Fibroblast of upper back skin (primary cell): ENCODE measurements at places on chromosomes 1 and 21.

- no peak for DNase-seq
Observed at GRCh38 chr1:152582647-152583046, 2.3 kb upstream of the LCE3D start.

DNA sequence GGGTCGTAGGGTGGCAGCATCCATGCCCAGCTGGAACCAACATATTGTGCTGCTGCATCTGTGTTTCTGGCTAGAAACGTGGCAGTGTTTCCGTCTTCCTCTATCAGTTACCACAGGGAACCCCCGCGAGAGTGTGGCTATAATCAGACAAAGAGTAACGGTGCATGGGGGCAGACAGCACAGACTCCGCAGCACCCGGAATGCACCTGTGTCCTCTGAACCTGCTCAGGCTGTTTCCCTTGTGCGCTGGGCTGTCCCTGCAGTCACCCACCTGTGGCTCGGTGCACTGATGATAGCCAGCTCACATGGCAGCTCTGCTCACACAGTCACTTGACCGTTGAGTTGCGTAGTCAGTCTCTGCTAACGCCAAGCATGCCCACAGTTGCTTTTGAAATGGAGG lies 11.4 kb upstream of the PCBP3 start:
- DNase-seq: no peak

DNA sequence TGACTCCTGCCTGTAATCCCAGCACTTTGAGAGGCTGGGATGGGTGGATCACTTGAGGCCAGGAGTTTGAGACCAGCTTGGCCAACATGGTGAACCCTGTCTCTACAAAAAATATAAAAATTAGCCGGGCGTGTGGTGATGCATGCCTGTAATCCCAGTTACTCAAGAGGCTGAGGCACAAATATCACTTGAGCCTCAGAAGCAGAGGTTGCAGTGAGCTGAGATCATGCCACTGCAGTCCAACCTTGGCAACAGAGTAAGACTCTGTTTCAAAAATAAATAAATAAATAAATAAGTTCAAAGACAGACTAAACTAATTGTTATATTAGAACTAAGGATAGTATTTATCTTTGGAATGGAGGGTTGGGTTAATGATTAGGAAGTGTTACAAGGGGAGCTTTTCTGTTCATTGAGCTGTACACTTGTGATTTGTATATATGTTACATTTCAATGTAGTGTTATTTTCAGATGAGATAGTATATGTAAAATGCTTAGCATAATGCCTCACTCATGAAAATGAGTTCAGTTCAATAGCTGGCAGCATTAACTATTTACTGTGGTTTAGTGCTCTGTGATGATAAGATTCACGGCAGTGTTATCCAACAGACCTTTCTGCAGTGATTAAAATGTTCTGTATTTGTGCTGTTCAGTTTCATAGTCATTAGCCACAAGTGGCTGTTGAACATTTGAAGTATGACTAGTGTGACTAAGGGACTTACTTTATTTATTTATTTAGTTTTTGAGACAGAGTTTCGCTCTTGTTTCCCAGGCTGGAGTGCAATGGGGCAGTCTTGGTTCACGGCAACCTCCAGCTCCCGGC lies 47.7 kb downstream of the OSBPL9 start:
- DNase-seq: peak; percentile 69

DNA sequence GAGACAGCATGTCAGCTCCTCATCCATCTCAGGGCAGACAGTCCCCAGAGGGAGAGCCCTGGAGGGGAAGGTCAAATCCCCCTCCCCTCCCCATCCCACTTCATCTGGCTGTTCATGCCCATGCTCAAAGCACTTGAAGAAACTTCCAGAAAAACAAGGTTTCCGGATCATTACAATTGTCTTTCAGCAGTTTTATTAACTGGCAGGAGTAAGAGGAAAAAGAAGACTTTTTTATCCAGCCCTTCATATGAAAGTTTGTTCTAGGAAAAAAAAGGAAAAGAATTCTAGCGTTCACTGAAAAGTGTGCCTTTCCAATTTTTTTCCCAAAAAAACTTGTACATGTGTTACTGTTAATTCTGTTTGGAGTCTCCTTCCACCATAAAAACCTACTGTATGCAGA lies 145.7 kb upstream of the TIAM1 start:
- DNase-seq: no peak

DNA sequence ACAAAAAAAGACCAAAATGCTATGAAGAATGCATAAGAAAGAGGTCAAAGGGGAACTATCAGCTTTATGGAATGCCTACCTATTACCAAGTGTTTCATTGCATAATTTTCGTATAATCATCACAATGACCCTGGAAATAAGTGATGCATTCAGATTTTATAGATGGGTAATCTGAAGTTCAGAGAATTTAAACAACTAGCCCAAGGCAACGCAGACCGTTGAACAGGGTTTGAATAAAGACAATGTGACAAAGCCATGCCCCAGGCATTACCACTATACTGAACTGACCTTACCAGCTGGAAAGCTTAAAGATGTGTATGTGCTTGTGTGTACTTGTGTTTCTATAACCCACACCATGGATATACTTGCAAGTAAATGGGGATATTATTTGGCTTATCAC lies 827.6 kb upstream of the ADGRL2 start:
- DNase-seq: no peak

- no peak for DNase-seq
Observed at GRCh38 chr21:27379354-27379753, 412.5 kb upstream of the ADAMTS5 start.

DNA sequence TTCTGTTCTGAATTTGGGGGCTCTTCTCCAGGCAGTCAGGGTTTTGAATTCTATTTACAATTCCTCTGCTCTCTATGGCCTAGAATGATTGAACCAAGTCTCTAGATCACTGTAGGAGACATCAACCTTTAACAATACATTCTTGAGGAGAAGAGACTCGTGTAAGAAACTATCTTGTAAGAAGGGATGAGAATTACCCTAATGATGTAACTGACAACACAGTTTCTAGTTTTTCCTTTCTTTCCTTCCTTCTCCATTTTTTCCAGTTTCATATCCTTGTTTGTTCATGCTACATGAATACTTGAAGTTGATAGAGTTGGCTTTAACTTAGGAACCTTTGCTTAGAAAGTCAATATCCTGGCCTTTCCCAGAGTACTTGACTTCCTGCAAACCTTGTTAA lies 1.3 kb upstream of the ATP1A1 start:
- DNase-seq: no peak

GRCh38 chr1:26126321-26127084 lies 14.9 kb downstream of the PDIK1L start:
- DNase-seq: no peak

- no peak for DNase-seq
Observed at GRCh38 chr1:211653293-211653692, 22.1 kb downstream of the NEK2 start.

DNA sequence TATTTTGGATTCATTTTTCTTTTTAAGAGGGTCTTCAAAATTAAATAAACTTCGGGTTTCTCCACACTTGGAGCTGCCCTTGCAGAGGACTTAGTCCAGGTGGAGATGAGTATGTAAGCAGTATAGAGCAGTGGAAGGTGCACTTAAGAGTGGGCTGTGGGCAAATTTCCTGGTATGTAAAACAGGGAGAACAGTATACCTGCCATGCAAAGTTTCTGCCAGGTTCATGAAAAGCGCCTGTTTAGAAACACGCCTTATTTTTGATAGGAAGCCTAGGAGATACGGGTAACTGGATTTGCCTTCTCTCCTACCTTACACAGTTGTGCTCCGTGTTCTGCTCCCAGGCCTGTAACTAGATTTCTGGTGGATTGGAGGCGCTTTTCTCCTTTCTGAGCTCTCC lies 1.2 kb downstream of the KDM4A start:
- DNase-seq: no peak

DNA sequence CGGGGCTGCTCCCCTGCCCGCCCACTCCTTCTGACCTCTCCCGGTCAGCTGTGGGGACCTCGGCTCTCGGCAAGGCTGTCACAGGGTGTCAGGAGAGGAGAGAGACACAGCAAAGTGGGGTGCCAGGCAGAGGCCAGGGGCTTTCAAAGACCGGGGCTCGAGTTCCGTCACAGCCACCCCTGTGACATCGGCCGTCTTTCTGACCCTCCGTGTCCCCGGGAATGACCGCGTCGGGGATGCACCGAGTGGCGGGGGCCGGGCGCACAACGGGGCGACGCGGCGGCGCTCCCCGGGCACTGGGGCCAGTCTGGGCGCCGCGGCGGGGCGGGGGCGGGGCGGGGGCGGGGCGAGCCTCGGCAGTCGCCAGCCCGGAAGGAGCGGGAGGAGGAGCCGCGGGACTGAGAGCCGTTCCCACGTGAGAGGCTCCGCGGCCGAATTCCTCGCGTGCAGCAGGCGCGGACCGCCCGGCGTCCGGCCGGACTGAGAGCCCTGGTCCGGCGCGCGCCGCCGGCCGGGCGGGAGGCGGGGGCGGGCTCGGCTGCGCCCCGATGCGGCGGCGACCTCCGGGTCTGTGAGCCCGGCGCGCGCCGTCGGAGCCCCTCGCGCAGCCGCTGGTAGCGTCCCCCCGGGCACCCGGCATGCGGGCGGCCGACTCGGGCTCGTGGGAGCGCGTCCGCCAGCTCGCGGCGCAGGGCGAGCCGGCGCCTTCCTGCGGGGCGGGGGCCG lies 229.7 kb upstream of the TMEM51 start:
- peak; percentile 60 for DNase-seq

GRCh38 chr1:23576338-23577055 lies 17.2 kb upstream of the ID3 start:
- DNase-seq: no peak

DNA sequence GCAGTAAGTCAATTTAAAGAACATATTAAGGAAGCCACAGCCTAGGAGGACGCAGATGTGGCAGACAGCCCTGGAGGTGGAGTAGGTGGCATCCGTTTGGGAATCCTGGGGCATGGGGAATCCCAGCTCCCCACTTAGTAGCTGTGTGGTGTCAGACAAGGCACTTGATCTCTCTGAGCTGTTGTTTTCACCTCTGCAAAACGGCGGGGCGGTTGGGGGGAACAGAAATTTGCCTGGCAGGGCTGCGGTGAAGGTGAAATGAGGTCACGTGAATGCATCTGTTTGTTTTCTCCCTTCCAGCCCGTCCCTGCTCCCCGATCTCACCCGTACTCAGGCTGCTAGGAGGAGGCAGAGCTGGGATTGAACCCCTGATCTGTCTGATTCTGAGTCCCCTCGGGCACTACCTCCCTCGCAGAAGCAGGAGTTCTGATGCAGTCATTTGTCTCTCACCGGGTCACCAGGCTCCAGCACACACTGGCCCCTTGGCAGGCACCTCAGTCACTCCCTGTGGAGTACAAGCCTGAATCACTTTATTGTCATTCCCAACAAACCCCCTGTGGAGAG lies 2.2 kb upstream of the LAPTM5 start:
- no peak for DNase-seq

- no peak for DNase-seq
Observed at GRCh38 chr1:54326543-54327385, 79.4 kb downstream of the SSBP3 start.

GRCh38 chr1:10278880-10279279 lies 68.5 kb downstream of the KIF1B start:
- DNase-seq: no peak

GRCh38 chr1:41657679-41658295 lies 173.3 kb upstream of the EDN2 start:
- no peak for DNase-seq

DNA sequence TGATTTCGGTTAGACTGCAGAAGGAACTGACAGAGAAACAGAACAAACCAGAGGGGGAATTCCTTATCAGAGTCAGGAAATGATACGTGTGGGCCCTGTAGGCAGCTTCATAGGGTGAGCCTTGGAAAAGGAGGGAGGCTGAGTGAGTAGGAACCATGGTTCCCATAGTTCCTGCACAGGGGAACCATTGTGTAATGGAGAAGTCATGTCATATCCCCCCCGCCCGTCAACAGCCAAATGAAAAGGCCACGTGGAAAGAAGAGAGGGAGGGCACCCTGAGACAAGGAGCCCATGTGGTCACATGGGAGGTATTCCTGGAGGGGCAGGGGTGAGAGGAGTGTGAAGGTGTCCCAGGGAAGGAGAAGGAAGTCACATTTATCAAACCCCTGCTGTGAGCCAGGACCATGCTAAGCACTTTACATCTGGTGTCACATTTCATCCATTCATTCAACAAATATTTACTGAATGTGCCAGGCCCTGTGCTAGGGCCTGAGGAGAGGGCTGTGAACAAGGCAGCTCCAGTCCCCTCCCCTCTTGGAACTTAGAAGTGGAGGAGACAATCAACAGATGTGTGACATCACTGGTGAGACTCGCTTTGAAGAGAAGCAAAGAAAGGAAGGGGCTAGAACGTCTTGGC lies 15.7 kb upstream of the FGR start:
- peak; percentile 82 for DNase-seq

- DNase-seq: no peak
Observed at GRCh38 chr1:75985827-75986226, 53.6 kb upstream of the ASB17 start.

DNA sequence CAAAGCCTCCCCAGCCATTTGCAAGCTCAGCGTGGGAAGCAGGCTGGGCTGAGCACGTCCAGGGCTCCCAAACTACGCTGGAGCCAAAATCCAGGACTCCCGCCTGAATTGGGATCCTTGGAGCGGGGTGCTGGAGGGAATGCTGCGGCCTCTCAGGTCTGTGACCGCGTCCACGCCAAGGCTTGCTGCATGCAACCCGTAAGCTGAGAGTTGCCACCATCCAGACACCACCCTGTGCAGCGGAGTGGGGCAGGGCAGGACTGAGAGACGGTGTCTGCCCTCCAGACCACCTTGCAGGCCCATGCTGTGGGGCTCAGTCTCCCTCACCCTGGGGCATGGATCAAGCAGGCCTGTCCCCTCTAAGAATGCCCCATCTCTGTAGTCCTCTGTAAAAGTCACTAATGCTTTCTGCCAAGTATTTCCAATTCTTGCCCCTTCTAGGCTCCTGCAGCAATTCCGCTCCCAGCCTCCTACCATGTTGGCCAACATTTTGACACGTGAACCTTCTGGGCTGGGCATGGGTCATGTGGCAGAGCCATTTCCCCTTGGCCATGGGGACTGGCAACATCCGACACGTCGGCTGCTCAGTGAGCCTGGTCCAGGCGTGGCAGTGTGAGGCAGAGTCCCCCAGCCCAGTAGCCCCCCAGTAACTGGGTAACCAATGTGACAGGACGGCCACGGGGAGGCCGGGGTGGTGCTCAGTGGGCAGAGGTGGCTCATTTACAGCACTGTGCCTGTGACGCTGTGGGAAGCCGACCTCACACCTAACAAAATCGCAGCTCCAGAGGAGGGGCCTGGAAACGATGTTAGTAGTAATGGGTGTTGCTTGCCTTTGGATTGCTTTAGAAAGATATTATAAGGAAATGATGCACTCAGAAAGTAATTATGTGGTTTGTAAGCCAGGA lies 57.9 kb upstream of the PDE9A start:
- DNase-seq: no peak

- DNase-seq: no peak
Observed at GRCh38 chr1:111275780-111276433, 14.7 kb upstream of the CHIA start.

DNA sequence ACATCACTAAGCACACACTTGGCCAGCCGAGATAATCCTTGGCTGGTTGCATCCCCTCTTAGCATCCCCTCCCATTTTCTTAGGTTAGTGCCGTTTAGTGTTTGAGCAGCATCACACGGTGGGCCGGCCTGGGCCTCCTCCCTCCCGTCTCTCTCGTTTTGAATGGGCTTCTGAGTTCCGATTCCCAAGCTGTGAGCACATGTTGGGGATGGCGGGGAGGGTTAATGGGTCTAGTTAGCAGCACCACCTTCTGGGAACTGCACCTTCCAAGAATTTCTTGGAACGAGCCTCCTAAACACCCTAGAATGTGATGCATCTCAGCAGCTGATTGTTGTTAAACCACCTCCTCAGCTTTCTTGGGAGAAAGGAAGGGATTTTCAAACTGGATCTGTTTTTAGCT lies 73.3 kb downstream of the CNIH3 start:
- no peak for DNase-seq
